Adipocyte (in vitro differentiated cells): ENCODE measurements at places on chromosomes 6 and 20.

DNA sequence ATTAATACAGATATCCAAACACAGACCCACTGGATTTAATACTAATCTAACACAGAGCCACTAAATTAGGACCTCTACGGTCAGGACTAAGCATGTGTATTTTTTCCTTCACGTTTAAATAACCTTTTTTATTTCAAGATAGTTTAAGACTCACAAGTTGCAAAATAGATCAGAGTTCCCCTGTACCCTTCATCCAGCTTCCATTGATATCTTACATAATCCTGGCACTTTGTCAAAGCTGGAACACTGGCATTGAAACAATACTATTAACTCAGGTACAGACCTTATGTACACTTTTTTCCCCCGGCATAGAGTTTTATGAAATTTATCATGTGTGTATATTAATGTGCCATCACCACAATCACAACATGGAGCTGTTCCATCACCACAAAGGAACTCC is 2.1 kb downstream of the C6orf163 start:
- DNase-seq: no peak

DNA sequence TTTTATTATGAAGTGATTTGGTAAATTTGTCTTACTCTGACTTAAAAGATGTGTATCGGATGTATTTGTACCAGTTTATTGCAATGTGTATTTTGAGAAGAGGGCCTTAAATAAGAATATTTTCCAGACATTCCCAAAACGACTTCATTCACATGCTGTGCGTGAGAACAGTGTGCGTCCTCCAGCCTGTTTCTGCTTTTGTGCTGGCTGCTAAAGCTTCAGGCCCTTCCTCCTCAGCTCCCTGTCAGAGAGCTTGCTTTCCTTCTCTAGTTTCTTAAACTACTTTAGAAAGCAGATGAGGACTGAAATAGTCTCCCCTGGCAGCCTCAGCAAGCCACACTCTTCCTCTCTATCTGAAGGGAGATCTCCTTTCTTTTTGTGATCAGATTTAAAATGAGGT is 157.8 kb downstream of the SAMD5 start:
- no peak for DNase-seq

- DNase-seq: no peak
Observed at GRCh38 chr20:54429364-54429763, 46.0 kb upstream of the DOK5 start.

DNA sequence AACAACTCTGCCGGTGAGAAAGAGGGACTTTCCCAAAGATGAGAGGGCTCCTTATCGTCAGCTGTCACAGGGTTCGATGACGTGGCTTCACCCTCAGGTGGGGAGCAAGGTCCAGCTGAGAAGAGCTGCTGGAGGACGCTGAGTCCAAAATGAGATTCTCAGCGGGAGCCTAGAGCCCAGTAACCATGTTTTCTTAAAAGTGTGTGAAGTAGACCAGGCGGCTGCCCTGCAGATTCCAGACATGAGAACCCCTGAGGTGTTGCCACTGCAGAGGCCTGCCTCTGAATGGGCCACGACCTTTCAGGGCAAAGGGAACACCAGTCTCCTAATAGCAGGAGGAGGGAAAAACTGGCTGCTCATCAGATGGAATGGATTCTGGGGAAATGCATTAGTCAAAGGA is 375.1 kb downstream of the BTBD9 start:
- no peak for DNase-seq

DNA sequence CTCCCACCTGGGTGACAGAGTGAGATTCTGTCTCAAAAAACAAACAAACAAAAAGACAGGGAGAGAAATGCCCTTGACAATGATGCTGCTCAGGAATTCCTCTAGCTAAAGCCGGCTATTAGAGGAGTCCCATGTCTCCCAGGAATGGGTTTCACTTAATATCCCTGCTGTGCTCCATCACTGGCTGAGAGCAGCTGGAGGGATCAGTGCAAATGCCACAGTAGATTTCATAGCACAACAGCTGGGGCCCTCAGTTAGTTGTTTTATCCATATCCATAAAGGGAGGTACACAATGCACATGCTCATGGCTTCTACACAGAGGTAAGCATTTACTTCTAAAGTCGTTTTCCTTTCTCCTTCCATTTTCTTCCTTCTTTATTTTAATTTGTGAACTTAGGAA is 742.0 kb upstream of the POU3F2 start:
- no peak for DNase-seq

DNA sequence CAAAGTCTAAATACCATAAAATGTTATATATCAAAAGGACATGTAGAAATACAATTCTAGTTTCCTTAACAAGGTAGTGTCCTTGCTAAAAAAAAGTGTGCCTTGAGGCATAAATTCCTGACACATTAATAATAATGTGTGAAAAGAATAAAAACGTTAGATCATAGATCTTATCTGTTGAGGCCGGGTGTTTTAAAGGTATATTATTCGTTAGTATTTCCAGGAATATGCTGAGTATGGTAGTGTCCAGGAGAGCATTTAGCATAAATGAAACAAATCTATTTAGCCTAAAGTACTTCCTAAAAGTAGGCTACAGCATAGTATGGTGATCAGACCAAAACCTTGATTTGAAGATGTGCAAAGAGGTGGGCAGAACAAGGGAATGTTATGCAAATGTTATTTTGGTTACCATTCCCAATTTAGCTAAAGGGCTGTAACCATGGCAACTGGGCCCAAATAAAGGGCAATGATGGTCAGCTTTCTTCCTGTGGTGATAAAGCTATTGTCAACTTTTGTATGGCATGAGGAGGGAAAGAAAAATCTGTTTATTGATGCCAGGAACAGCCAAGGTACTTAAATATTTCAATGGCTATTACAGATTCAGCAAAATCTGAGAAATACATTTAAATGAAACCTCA is 18.9 kb downstream of the MKKS start:
- no peak for DNase-seq
